T-helper 17 cell (primary cell): ENCODE measurements at places on chromosomes 12 and 14. TPM values are rescaled to one million over a fixed set of nuclear protein-coding genes. Genes with fewer than 3 reads are reported as not detected.

Gene RNASE7
- not detected for total RNA-seq

Gene RNASE12
- not detected for total RNA-seq

Gene TRHDE
- total RNA-seq = not detected

Gene ANKS1B
- 1.2 TPM for total RNA-seq

Gene SYNE2
- 223 TPM for total RNA-seq

- H3K36me3 ChIP-seq = no peaks in the 10 kb centered on the region
- H3K27ac ChIP-seq = no peak overlapping the region
- H3K4me3 ChIP-seq = no peak overlapping the region
- peaks cover 8% of the 10 kb centered on the region for H3K4me1 ChIP-seq
- H3K27me3 ChIP-seq = peaks cover 7% of the 10 kb centered on the region
Observed at GRCh38 chr12:27871946-27872345, 91.9 kb upstream of the MANSC4 start.

DNA sequence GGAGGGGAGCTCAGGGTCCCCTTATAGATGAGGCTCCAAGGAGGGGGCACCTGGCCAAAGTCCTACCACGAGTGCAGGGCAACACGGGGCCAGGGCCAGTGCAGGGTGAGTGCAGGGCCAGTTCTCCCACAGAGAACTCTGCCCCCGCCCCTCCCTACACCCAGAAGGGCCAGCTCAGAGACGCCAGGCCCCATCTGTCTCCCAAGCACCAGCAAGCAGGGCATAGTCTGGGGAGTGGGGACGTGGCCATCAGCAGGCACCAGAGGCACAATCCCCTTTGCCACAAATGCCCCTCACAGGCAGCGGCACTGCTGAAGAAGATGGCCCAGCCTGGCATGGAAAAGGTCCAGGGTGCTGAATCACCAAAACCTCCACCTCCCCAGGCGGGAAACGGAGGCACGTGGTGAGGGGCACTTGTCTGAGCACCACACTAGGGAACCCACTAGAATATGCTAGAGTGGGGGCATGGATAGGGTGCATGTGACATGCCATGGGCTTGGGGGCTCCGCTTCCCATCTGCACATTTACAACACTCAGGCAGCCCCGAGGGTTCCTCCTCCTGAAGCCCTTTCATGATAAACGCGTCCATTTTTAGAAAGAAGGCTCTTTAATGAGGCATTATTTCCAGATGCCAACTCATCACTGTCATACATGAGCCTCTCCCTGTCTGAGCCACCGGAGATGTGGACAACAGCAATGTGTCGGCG is 17.8 kb downstream of the CCDC85C start:
- no peaks in the 10 kb centered on the region for H3K36me3 ChIP-seq
- DNase-seq = no peak
- H3K27me3 ChIP-seq = no peaks in the 10 kb centered on the region
- peaks cover 11% of the 10 kb centered on the region for H3K4me1 ChIP-seq
- H3K4me3 ChIP-seq = no peak overlapping the region

- no peak for DNase-seq
- H3K4me1 ChIP-seq = no peaks in the 10 kb centered on the region
- no peaks in the 10 kb centered on the region for H3K36me3 ChIP-seq
- no peaks in the 10 kb centered on the region for H3K27me3 ChIP-seq
- no peak overlapping the region for H3K4me3 ChIP-seq
Observed at GRCh38 chr12:67367843-67368242, 98.7 kb downstream of the CAND1 start.

DNA sequence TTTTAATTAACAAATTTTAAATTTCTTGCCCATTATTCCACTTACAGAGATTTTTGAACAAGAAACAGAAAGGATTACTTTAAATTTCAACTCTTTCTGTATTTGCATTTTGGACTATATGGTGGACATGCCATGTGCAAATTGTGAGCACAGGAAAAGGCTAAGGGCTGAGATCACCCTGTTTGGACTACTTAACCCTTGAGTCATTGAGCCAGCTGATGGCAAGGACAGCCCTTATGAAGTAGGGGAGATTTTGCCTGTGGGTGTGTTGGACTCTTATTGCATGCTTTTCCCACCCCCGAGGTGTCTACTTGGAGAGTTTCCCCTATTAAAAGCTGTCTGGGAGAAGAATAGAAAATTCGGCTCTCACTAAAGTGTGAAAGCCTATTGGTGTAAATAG is 17.2 kb downstream of the DERA start:
- peaks cover 10% of the 10 kb centered on the region for H3K4me1 ChIP-seq
- no peak for DNase-seq
- no peak overlapping the region for H3K4me3 ChIP-seq
- H3K36me3 ChIP-seq = no peaks in the 10 kb centered on the region

- H3K4me1 ChIP-seq = peaks cover 25% of the 10 kb centered on the region
- H3K27ac ChIP-seq = peak overlapping the region; percentile 96
- no peaks in the 10 kb centered on the region for H3K36me3 ChIP-seq
- H3K4me3 ChIP-seq = peak overlapping the region; percentile 95
- no peak for DNase-seq
Observed at GRCh38 chr12:4320497-4320852, 538 bp upstream of the TIGAR start.

DNA sequence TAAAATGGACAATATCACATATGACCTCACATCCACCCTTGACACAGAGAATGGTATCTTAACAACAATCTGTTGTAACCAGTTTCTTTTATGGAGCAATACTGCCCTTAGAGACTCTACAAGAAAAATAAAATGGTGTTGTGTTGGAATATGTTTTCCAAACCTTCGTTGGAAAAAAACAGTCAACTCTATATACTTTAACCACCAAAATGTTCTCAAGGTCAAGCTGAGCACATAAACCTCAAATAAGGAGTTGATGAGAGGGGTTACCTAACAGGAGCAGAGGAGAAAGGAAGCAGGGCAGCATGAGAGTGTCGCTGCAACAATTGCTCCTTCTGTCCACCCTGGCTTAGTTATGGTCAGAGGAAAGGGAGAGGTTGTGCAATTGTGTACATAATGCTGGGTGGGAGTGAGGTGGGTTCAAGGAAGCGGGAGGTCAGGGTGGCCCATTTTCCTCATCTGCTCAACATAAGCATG is 179.2 kb upstream of the BMP4 start:
- H3K27ac ChIP-seq = no peak overlapping the region
- H3K4me3 ChIP-seq = no peak overlapping the region
- DNase-seq = no peak
- H3K36me3 ChIP-seq = no peaks in the 10 kb centered on the region

GRCh38 chr14:104438166-104438887 is 141.2 kb upstream of the C14orf180 start:
- no peaks in the 10 kb centered on the region for H3K27me3 ChIP-seq
- DNase-seq = no peak
- H3K4me1 ChIP-seq = peaks cover 3% of the 10 kb centered on the region
- no peaks in the 10 kb centered on the region for H3K36me3 ChIP-seq

- no peaks in the 10 kb centered on the region for H3K27me3 ChIP-seq
- H3K4me3 ChIP-seq = no peak overlapping the region
- H3K36me3 ChIP-seq = peaks cover 2% of the 10 kb centered on the region
Observed at GRCh38 chr12:122851820-122852219, 16.6 kb downstream of the HIP1R start.

- no peaks in the 10 kb centered on the region for H3K27me3 ChIP-seq
- no peak for DNase-seq
- no peak overlapping the region for H3K4me3 ChIP-seq
- H3K36me3 ChIP-seq = no peaks in the 10 kb centered on the region
- no peaks in the 10 kb centered on the region for H3K4me1 ChIP-seq
- H3K27ac ChIP-seq = no peak overlapping the region
Observed at GRCh38 chr12:70890895-70891832, 29.4 kb downstream of the PTPRR start.

DNA sequence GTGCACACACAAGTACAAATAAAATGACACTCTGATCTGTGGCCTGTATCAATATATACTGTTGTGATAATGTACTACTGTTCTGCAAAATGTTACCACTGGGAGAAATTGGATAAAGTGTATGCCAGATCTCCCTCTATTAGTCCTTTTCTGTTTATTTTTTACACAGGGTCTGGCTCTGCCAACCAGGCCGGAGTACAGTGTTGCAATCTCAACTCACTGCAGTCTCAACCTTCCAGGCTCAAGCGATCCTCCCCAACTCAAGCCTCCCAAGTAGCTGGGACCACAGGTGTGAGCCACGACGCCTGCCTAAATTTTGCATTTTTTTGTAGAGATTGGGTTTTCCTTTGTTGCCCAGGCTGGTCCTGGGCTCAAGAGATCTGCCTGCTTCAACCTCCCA is 1.9 kb downstream of the NT5DC3 start:
- H3K4me3 ChIP-seq = no peak overlapping the region
- no peaks in the 10 kb centered on the region for H3K27me3 ChIP-seq
- no peaks in the 10 kb centered on the region for H3K36me3 ChIP-seq
- peaks cover 14% of the 10 kb centered on the region for H3K4me1 ChIP-seq

DNA sequence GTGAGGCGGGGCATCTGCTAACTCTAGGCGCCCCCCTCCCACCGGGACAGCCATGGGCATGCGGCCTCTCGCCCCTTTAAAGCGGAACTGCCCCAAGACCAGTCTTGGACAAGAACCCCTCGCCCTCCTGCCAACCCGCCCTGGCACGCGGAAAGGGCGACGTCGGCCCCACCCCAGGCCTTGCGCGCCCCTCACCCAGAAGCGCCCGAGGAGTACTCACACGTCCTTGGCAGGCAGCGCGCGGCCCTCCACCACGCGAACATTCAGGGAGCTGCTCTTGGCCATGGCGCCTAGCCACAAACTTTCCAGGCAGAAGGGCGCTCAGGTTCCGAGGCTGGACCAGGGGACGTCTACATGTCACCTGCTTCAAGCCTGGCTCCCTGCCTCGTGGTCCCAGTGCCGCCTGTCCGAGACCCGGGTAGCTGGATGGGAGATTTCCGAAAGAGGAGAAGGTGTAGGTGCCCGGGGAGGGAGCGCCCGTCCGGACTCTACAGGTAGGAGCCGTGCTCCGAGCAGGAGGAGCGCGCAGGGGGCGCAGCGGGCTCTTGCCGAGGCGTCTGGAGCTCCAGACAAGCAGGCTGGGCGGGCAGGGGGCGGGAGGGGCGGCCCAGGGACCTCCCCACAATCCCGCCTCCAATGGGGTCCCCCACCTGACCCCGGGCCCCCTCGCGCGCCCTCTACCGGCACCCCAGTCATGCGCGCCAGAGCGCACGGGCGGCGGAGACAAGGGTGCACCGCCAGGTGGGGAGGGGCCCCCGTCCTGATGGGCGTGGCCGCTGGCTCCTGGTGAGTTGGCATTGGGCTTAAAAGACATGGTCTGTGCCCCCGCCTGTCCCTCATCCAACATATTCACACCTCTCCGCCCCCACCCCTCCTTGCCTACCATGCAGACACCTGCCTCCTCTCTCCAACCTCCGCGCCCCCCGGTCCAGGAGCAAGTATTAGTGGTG is at the start of gene RASAL1:
RASAL1 (minus strand) TSS at position 584 of the 950 bp plus-strand sequence; CDS start at position 285, 299 bp downstream.
- peaks cover 12% of the 10 kb centered on the region for H3K27me3 ChIP-seq
- peak within 1 kb of the TSS; percentile 89 for H3K4me3 ChIP-seq
- peaks cover 8% of the 10 kb centered on the region for H3K4me1 ChIP-seq
- DNase-seq = peak; percentile 77

DNA sequence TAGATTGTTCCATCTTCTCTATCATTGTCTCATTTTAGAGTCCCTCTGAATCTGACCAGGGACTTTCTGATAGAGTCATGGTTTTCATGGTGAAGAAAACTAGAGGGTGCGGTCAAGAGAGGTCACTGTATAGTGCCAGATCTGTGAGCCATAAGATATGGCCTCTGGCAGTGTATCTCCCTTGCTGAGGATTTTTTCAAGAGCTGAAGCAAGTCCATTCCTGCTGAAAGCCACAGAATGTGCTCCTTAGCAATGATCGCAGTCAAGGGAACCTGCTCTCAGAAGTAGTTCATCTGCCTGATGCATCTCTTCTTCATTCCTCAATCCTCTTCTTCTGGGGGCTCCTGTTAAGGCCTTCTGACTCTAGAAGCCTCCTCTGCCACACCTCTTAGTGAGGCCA is 405.2 kb downstream of the EGLN3 start:
- no peaks in the 10 kb centered on the region for H3K36me3 ChIP-seq
- H3K4me3 ChIP-seq = no peak overlapping the region
- H3K27ac ChIP-seq = no peak overlapping the region

DNA sequence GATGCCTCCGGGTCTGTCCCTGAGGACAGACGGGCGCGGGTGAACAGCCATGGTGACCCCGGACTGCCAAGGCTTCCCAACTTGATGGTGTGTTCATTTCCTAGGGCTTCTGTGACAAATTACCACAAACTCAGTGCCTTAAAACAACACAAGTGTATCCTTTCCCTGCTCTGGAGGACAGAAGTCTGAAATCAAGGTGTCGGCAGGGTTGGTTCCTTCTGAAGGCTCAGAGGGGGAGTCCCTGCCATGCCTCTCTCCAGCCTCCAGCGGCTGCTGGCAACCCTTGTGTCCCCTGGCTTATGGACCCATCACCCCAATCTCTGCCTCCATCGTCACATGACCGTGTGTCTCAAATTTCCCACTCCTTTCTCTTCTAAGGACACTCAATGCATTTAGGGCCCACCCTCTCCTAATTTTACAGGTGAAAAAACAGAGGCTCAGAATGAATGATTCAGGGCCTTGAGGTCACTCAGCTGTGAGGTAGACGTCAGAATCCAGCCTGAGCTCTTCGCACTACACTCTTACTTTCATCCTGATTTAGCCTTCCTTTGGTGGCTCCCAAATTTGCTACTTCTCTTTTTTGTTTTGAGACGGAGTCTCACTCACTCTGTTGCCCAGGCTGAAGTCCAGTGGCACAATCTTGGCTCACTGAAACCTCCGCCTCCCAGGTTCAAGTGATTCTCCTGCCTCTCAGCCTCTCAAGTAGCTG is 45.4 kb downstream of the VCPKMT start:
- peaks cover 2% of the 10 kb centered on the region for H3K36me3 ChIP-seq
- peak overlapping the region; percentile 81 for H3K27ac ChIP-seq
- no peak overlapping the region for H3K4me3 ChIP-seq
- DNase-seq = no peak
- H3K4me1 ChIP-seq = peaks cover 14% of the 10 kb centered on the region
- no peaks in the 10 kb centered on the region for H3K27me3 ChIP-seq

DNA sequence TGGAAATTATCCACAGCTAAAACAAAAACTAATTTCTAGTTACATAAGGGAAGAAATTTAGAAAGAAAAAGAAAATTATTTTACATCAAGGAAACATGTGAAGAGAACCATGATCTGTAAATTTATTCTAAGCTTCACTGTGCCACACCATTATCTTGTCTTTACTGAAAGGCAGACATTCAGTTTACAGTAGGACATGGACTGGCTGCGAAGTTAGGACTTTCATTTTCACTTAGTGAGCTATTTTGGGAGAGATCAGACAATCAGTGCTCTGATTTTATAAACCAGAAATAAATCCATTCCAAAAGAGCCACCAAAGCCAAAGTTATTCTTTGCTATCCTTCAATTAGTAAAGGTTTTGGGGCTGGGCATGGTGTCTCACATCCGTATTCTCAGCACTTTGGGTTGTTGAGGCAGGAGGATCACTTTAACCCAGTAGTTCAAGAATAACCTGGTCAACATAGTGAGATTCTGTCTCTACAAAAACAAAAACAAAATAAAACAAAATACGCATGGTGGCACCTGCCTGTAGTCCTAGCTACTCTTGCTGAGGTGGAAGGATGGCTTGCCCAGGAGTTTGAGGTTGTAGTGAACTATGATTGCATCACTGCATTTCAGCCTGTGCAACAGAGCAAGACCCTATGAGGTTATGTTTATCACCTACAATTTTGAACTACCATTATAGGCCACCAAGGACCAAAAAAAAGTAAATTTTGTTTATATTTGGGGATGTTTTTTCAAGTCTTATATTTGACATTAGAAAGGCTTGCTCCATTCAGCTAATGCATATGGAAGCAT is 1084.8 kb upstream of the ATXN7L3B start:
- H3K27ac ChIP-seq = no peak overlapping the region
- H3K36me3 ChIP-seq = no peaks in the 10 kb centered on the region
- H3K27me3 ChIP-seq = no peaks in the 10 kb centered on the region
- no peak for DNase-seq
- no peak overlapping the region for H3K4me3 ChIP-seq

- peak overlapping the region; percentile 94 for H3K27ac ChIP-seq
- H3K4me1 ChIP-seq = peaks cover 43% of the 10 kb centered on the region
- DNase-seq = no peak
- H3K36me3 ChIP-seq = no peaks in the 10 kb centered on the region
- H3K27me3 ChIP-seq = no peaks in the 10 kb centered on the region
Observed at GRCh38 chr14:73777420-73777819, 63.2 kb upstream of the PNMA1 start.
